ENCODE measurements at places on chromosomes 16 and 17. TPM values are rescaled to one million over a fixed set of nuclear protein-coding genes. Genes with fewer than 3 reads are reported as not detected.

The SYNGR2 gene
- polyA plus RNA-seq = 64.8 TPM

The BCL6B gene
- polyA plus RNA-seq = 18.8 TPM

The TNFRSF13B gene
- polyA plus RNA-seq = not detected

The GJC1 gene
- 27.3 TPM for polyA plus RNA-seq

The HLF gene
- 6.9 TPM for polyA plus RNA-seq

The SOX15 gene
- 1.3 TPM for polyA plus RNA-seq

The PLK1 gene
- polyA plus RNA-seq = 13.1 TPM

The PNMT gene
- 2.8 TPM for polyA plus RNA-seq

The FA2H gene
- polyA plus RNA-seq = 1.9 TPM

The HOXB9 gene
- polyA plus RNA-seq = 0.70 TPM

The KIF18B gene
- polyA plus RNA-seq = 9.5 TPM

The PRR35 gene
- polyA plus RNA-seq = not detected

The PDILT gene
- polyA plus RNA-seq = not detected

The PPP1R1B gene
- polyA plus RNA-seq = 0.69 TPM

The LRRC75A gene
- 7.1 TPM for polyA plus RNA-seq

The COX6A2 gene
- 296 TPM for polyA plus RNA-seq

The CBX2 gene
- polyA plus RNA-seq = 8.9 TPM

The LHX1 gene
- polyA plus RNA-seq = not detected

The CARD14 gene
- polyA plus RNA-seq = 4.5 TPM
